8988T (cell line): ENCODE measurements at places on chromosomes 16 and 17.

DNA sequence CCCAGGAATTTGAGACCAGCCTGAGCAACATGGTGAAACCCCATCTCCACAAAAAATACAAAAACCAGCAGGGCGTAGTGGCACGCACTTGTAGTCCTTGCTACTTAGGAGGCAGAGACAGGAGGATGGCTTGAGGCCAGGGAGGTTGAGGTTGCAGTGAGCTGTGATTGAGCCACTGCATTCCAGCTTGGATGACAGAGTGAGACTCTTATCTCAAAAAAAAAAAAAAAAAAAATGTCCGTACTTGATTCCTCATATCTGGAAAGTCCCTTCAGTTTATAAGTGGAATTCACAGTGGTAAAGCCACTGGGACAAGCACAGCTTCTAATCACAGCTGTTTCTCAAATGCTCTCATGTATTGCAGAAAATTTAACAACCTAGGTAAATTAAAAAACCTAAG lies 78.6 kb upstream of the CREBBP start:
- DNase-seq = no peak

GRCh38 chr17:17258998-17259397 lies 22.0 kb upstream of the FLCN start:
- no peak for DNase-seq

- DNase-seq = no peak
Measured at GRCh38 chr16:74297145-74297665, 591 bp downstream of the PSMD7 start.

DNA sequence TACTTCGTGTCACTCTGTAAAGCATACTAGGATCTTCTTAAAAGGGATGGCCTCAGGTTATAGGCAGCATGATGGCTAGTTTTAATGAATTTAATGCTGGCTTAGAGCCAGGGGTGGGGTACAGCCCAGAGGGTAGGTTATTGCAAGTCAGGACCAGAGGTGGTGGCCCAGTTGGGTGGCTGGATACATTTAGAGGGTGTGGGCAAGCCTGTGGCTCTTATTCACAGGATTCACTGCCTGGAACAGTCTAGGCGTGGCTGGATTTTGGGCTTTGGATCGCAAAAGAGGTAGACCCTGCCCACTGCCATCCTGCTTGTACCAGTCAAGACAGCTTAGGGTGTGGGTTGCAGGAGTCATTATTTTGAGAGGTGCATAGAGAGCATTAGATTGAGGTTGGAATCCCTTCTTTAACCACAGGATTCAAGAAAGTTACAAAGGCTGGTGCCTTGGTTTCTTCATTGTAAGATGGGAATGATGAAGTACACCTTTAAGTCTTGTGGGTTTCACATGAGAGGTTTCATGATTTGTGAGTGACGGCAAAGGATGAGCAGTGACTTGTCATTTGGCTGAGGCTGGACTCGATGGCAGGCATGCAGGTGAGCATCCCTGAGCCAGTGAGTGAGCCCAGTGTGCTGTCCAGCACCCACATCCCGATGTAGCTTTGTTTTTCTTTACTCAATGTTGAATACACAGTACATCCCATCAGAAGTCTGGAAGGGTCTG lies 85.2 kb downstream of the KSR1 start:
- DNase-seq = no peak

GRCh38 chr16:47424846-47425245 lies 36.0 kb downstream of the ITFG1 start:
- DNase-seq = no peak

DNA sequence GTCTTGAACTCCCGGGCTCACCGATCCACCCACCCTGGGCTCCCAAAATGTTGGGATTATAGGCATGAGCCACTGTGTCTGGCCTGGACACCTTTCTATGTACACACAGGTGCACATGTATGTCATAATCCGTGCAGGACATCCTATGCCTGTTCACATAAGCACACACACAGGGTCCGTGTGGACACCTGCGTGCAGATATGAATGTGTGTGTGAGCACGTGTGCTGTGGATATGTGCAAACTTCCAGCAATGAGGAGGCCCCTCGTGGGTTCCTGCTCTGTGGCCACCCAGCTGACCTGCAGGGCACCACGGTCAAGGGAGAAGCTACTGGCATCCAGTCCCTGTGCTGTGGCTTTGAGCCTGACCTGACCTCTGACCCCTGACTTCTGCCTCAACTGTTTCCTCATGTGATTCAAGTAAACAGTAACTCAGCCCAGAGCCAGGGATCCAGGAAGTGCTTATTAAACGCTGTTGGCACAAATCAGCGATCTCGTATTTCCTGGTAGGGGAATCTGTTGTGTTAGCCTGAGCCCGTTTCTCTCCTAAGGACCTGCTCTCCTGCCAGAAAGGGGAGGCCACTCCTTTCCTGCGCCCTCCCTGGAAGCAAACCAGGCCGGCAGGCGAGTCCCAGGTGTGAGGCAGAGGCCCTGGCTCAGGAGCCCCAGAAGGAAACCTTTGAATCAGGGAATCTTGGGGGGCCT lies 6.5 kb downstream of the CPNE7 start:
- DNase-seq = no peak

DNA sequence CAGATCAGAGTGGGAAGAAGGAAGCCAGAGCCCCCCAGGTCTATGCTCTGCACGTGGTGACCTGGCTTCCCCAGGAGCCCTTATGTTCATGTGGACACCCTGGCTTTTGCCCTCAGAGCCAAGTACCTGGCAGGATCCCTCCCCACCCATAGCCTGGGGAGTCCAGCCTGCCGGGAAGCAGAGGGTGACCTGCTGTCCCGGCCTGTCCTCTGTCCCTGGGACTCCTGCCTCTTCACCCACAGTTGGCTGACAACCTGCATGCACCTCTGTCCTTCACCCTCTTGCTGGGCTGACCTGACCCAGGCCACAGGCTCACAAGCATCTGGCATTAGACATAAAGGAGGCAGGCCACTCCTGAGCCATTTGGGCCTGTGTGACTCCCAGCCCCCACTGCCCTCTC lies 60.2 kb downstream of the SMPD3 start:
- DNase-seq = no peak

- DNase-seq = no peak
Measured at GRCh38 chr17:65730711-65731169, 169.3 kb upstream of the AXIN2 start.

- DNase-seq = no peak
Measured at GRCh38 chr16:84859681-84860080, 39.9 kb downstream of the CRISPLD2 start.

DNA sequence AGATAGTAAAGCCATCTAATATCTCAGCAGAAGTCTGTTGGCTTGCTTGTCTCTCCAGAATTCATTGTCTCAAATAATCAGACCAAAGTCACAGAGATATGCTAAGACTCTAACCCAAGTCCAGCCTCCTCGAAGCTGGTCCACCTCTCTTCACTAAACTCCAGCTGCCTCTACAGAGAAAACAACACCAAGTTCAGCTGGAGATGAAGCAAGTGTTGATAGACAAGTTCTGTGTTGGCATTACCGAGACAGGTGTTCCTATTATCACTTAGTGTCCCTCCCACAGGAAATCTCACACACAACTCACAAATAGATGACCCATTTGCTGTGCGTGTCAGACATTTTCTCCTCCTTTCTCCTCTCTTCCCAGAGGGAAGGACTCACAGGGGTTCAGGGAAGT lies 164.4 kb upstream of the ANKFN1 start:
- DNase-seq = no peak

- DNase-seq = no peak
Measured at GRCh38 chr16:20868890-20869289, 31.3 kb downstream of the DCUN1D3 start.

DNA sequence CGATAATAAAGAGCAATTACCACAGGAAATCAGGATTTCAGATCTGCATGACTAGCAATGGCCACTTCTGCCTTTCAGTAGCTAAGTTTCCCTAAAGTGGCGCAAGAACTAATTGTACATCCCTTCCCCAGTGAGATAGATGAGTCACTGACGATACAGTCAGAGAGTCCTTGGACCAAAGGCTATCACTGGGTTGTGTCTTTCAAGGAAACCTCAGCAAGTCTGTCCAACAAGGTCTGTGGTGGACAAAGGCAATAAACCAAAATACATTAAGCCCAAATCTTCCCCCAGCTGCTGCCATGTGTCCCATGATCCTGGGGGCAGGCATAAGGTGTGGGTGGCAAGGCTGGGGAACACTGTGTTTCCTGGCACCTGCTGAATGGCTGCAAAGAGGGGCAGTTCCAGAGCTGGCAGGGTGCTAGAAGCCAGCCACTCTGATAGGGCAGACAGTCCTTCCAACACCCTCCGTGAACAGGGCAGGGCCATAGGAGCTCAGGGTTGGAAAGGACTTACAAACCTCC lies 20.5 kb upstream of the MTMR4 start:
- no peak for DNase-seq

DNA sequence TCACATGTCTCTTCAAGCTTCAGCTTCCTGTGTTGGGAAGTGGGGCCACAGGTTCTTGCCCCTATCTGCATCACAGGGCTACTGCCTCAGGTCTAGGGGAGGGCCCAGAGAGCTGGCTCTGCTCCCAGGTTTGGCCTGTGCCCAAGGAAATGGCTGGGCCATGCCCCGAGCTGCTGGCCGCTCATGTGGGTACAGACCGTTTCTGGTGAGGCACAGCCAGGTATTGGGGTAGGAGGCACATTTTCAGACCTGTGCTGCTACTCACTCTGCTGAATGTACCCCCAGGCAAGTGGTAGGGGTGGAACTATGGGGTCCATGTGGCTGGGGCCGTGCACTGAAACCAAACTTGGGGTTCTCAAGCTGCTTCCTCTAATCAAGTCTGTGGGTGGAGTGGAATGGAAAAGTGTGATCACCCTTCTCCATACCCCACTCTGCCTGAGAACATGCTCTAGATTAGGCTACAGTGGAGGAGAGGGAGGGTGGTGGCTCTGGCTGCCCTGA lies 4.6 kb downstream of the GAS2L2 start:
- no peak for DNase-seq

GRCh38 chr16:87918866-87919680 lies 17.3 kb downstream of the CA5A start:
- no peak for DNase-seq

GRCh38 chr17:39769974-39770587 lies 32.3 kb downstream of the GRB7 start:
- DNase-seq = no peak

- DNase-seq = no peak
Measured at GRCh38 chr17:9672266-9672665, 26.9 kb downstream of the USP43 start.
